ENCODE measurements at places on chromosomes 7 and 10. TPM values are rescaled to one million over a fixed set of nuclear protein-coding genes. Genes with fewer than 3 reads are reported as not detected.

PHKG1 gene
- 0.31 TPM for total RNA-seq

LRRC4 gene
- total RNA-seq = not detected

KIAA1549 gene
- 5.7 TPM for total RNA-seq

PGAM2 gene
- not detected for total RNA-seq

CLDN4 gene
- total RNA-seq = 4.6 TPM

ANKRD2 gene
- 4.7 TPM for total RNA-seq

DLG5 gene
- 31.3 TPM for total RNA-seq

BAMBI gene
- 13.1 TPM for total RNA-seq

THAP5 gene
- total RNA-seq = 12.5 TPM

ATE1 gene
- total RNA-seq = 20.2 TPM

GPR37 gene
- total RNA-seq = 0.36 TPM

AKR1E2 gene
- total RNA-seq = 6.6 TPM

PPP1R17 gene
- total RNA-seq = not detected

EPHA1 gene
- total RNA-seq = not detected

PRF1 gene
- not detected for total RNA-seq

WIPF3 gene
- total RNA-seq = 0.45 TPM

TLX1 gene
- total RNA-seq = not detected

AKR1C4 gene
- 0.30 TPM for total RNA-seq

CYP2E1 gene
- 0.39 TPM for total RNA-seq
